Stimulated activated CD4-positive, alpha-beta T cell treated with anti-CD3 and anti-CD28 coated beads, Interleukin-4, amount 100 ng/mL, for 4 hours (primary cell): ENCODE measurements at places on chromosomes 6 and 20.

GRCh38 chr20:1906361-1907051 is 11.3 kb downstream of the SIRPA start:
- no peak for DNase-seq

GRCh38 chr20:7935027-7935551 is 5.2 kb downstream of the HAO1 start:
- DNase-seq: no peak

DNA sequence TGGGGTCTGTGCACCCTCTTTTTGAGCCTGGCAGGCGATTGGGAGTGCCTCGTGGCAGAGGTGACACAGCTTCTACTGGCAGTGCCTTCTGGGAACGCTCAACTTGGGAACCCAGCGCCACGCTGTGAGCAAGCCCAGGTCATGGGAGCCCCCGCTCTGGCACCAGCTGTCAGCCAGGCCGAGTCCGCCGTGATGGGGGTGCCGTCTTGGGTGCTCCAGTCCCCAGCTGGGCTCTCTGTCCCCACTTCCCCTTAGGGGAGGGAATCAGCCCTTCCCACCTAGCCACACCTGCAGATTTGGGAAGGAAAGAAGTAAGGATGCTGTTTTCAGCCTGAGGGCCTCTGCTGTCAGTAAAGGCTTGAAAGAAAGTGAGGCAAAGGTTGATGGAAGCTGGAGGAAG is 31.0 kb upstream of the NTSR1 start:
- DNase-seq: no peak

DNA sequence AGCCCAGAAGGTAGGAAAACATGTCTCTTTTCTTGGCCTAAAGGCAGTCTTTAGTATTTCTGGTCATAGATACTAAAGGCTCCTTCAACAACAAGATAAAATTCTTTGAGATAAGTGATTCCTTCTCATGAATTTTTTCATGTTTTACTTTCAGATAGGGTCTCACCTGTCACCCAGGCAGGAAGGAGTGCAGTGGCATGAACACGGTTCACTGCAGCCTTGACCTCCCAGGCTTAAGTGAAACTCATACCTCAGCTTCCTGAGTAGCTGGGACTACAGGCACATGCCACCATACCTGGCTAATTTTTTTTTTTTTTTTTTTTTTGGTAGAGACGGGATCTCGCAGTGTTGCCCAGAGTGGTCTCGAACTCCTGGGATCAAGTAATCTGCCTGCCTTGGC is 9.1 kb downstream of the PNLDC1 start:
- no peak for DNase-seq

DNA sequence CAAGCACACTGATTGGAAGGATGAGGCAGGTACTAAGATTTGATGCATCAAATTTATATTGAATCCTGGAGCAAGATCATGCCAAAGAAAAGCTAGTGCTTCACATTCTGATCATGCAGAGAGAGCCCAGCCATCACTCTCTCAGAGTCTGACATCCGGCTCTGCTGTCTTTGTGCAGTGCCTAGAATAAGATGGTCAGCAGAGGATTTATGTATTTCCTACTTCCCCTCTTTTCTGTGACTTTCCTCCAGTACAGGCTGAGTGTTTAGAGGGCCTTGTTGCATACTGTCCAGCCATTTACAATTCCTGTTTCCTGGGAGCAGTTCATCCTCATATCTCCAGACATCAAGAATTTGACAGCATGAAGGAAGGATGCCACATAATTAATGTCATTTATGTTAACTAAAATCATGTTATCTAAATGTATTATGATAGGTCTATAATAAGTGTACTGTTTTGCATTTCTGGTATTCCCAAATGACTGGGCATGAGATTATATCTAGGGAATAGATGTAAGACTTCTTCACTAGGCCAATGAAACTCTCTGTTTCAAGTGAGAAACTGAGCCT is 167.6 kb downstream of the EPM2A start:
- DNase-seq: no peak

DNA sequence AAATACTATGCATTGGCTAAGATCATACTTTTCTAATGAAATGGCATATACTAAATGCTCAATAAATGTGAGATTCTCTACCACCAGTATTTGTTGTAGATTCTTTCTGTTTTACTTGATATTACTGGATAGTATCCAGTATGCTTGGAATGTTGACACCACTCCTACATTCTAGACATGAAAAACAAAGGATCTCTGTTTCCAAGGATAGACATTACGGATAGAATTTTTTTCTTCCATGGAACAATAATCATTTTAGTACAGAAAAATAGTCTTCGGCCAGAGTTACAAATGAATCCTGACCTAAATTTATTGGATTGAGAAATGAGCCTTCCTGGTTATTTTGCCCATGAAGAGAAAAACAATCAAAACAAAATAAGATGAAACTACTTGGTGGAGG is 258.2 kb upstream of the NT5E start:
- DNase-seq: no peak

- DNase-seq: no peak
These were observed 14.0 kb downstream of the MEI4 start for GRCh38 chr6:77666846-77667245.

DNA sequence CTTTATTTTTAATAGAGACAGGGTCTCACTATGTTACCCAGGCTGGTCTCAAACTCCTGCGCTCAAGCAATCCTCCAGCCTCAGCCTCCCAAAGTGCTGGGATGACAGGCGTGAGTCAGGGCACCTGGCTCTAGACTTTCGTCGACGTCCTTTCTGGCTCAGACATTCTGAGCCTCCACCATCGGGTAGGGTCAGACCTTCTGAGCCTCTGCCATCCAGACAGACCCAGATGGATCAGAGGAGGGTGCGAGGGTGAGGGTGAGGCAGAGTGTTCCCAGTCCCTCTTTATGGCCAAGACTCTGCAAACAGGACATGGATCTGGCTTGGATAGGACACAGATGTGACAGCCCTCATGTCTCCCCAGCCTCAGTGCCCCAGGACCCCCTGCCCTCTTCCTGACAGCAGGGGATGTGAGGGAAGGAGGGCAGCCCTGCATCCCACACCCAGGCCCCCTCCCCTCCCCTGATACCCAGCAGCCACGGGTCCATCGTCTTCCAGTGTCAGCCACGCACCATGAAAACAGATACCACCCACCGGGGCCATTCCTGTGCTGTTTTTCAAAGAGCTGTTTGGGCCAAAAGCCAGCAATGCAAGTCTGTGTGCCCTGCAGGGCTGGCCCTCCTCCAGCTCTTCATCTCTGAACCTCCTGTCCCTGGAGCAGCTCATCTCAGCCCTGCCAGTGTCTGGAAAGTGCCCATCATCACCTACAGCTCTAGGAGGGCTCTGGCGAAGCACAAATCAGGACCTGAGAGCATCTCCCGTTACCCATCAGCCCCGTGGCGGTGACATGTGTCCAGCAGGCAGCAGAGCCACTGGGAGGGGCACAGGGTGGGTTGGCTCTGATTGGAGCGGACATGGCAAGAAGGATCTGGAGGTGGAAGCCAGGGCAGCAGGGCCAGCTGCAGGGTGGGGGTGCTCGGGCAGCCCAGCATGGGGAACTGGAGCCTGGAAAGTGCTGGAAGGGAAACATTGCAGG is 208.4 kb downstream of the PREX1 start:
- DNase-seq: no peak

- no peak for DNase-seq
These were observed 243.6 kb downstream of the PACRG start for GRCh38 chr6:162971356-162971755.

DNA sequence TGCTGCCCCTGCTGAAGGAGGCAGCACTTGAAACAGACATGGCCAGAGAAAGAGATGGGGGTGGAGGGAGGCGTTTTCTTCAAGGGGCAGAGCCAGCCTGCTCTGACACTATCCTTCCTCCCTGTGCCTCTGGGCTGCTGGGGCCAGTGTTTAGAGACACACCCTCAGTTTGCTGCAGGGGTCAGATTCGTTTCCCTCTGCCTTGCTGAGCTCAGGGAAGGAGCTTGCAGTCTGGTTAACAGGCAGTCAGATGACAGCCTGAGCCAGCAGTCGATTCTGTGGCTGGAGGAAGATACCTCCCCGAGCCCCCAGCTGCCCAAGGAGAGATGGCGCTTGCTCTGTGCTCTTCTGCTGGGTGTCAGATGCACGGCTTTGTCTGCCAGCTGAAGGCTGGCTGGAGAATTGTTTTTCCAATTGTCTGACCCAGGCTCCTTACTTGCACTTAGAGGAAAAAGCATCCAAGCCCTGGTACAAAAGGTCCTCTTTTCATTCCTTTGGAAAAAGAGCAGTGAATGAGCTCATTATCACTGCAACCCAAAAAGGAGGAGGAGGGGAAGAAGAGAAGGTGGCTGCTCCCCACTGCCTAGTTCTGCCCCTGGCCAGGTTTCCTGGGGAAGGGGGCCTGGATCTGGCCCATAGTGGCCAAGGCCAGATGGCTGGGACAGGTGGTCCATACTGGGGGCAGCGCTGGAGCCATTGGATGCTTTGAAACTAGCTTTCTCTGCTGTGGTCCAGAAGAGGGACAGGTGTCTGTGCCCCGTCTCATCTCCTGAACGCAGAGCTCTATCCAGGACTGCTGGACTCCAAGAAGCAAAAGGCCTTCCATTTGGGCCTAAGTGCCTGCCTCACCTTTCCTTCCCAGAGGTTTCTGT is 88.2 kb downstream of the TCP11 start:
- DNase-seq: no peak

DNA sequence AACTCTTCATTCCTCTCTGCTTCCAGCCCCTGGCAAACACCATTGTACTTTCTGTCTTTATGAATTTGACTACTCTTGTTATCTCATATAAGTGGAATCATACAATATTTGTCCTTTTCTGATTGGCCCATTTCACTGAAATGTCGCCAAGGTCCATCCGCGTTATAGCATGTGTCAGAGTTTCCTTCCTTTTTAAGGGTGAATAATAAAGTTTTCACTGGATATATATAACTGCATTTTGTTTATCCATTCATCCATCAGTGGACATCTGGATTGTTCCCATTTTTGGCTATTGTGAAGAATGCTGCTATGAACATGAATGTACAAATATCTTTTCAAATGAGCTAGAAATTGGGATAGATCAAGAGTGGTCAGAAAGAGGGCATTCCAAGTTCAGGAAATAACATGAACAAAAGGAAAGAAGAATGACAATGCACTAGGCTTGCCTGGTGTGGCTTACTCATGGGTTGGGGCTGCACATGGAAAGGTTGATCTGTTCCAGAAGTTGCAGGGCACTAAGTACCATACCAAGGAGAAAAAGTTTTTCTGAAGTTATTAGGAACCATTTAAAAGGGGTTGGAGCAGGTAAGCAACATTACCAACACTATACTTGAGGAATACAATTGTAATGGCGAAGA is 10.0 kb upstream of the L3MBTL3 start:
- DNase-seq: no peak

GRCh38 chr6:8743170-8743745 is 307.9 kb upstream of the SLC35B3 start:
- no peak for DNase-seq

DNA sequence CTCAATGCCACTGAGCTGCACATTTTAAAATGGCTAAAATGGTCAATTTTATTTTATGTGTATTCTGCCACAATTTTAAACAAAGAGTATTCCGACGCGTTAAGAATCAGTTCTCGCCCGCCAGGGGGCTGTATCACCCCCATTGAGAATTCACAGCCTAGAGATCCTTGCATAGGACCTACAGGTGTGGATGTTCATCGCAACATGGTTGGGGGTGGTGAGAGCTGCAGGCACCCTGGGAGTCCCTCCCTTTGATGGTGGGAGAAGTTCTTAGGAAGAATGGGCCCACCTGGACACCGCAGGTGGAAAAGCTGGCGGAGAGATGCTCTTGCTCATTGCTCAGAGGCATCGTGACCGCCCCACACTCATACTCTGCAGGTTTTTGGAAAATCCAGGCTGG is 63.5 kb downstream of the SLC2A10 start:
- DNase-seq: no peak

- DNase-seq: no peak
These were observed 3.0 kb upstream of the OTOR start for GRCh38 chr20:16745204-16745603.

- DNase-seq: no peak
These were observed 10.9 kb downstream of the CASP8AP2 start for GRCh38 chr6:89840538-89840937.

GRCh38 chr6:30327232-30327746 is 562 bp downstream of the TRIM39 start:
- no peak for DNase-seq

DNA sequence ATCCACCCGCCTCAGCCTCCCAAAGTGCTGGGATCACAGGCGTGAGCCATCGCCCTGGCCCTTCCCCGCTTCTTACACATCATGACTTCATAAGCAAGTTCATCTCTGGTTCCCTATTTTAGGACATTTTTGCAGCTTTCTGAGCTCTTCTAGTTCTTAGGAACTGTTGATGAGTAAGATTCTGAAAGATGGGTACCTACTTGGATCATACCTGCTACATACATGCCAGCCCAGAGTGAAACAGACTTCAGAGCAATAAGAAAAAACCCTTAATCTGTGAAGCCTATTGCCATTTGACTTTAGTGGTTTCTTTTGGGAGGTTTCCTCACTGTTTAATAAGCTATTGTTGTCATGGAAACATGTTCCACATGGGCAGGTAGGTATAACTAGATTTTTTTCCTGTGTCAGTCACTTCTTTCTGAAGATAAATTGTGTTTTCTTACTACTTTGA is 27.9 kb upstream of the TMEM217 start:
- no peak for DNase-seq

DNA sequence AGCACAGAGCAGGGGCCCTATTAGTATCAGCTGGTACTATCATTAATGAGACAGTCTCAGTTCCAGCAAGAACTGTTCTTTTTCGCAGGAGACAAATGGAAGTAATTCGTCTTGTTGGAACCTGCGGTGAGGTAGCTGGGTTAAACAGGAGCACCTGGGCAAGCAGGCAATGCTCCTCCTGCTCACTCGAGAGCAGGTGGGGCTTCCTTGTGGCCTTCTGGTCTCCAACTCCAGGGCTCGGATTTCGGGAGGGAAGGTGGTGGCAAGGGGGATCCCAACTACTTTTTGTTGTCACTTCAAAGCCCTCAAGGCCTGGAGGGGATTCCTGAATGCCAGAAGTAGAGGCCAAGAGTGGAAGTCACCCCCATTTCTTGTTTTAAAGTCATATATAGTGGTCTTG is 1.3 kb upstream of the SPEF1 start:
- no peak for DNase-seq

DNA sequence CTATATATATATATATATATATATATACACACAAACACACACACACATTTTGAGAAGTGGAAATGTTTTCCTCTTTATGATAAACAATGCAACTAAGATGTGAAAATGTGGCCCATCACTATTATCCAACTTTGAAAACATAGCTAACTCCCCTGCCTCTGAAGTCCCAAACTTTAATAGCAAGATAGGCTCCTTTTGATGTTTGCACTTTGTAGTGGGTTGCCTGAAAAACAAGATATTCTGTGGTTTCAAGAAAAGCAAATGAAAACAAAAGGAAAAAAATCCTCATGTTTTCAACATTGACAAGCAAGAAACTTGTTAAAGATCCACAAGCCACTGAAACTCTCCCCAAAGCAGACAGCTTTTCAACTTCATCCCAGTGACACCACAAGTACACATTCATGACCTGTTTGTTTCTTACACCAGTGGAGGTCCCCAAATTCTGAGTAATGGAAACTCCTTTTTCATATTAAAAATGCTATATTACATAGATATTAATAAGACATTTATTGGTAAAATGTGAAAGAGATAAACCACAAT is 90.0 kb downstream of the IPCEF1 start:
- DNase-seq: no peak
